Hematopoietic multipotent progenitor cell treated with erythropoietin and hydrocortisone succinate and interleukin-3 and kit ligand, for 15 days (in vitro differentiated cells): ENCODE measurements at places on chromosomes 3 and 15.

DNA sequence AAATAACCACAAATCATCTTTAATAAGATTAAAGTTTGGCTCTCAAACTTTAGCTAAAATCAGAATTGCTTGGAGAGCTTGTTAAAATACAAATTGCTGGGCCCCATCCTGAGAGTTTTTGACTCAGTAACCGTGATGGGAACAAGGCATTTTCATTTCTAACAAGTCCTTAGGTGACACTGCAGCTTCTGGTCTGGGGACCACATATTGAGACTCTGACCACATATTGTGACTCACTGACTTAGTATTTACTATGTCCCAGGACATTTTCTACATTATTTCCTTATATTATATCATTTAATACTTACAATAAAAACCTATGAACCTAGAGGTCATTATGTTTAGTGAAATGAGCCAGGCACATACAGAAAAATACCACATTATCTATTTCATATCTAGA, 164.5 kb downstream of the ZMAT3 start:
- DNase-seq: no peak

- DNase-seq: no peak
These were observed 18.9 kb downstream of the WNT5A start for GRCh38 chr3:55468251-55468650.

DNA sequence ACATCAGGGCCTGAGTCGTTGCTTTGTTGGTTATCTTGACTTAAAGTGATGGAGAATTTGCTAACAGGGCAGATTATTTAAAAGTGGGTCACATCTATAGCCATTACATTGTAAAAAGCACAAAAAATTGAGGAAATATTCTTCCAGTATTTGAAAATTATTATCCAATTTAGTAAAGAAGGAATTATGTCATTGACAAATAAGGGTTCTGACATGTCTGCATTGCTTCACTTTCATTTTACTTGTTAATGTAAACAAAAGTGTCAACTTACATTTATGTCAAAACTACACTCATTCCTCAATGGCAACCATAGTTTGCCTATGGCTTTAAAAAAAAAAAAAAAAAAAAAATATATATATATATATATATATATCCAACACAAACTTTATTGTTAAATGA, 3.4 kb upstream of the PARP14 start:
- no peak for DNase-seq

DNA sequence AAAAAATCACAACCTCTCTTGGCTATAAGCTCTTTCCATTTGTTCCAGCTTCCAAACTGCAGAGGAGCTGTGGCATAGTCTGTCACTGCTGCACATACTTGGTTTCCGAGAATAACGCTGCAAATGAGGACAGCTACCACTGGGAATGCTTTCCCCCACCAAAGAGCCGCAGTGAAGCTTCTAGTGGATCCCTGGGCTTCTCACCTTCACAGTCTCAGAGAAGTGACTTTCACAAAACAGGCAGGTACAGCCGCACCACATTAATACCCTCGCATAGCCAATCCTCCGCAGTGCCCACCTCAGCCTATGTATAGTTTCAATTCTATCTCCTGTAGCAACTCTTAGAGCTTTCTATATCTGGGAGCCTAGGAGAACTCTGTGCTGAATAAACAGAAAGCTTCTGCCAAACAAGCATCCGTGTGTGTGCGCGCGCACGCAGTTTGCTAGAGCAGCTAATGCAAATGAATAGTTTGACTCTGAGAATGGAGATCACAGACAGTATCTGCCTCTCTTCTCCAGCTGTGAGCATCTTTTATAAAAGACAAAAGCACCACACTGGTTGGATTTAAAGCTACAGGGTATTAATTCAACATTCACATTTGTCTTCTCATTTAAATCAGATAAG, 81.9 kb upstream of the PLXND1 start:
- no peak for DNase-seq

DNA sequence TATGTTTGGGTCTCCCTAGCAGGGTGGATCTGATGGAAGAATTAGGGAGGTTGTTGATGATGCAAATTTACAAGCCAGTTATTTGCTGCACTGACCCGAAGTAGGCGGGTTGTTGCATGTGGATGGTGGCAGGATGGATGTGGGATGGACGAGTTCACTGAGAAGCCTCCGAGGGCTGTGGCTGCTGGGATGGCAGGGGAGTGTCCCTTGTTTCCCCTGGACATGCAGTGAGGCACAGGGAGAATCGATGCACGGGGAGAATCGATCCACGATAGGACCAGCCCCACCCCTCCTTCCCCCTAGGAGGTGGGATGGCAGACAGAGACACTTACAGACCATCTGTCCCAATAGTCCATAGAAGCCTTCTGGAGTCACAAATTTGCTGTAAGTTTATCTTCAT, 31.0 kb upstream of the KLF13 start:
- no peak for DNase-seq

GRCh38 chr3:42653560-42654330, at the start of gene ZBTB47:
Gene ZBTB47, plus strand, starts transcription at chr3:42653697. Its CDS starts 4,659 bp downstream, at chr3:42658356.
- DNase-seq: no peak

- DNase-seq: no peak
These were observed 657.2 kb upstream of the ROBO1 start for GRCh38 chr3:80424951-80425350.

GRCh38 chr15:77944002-77944867, 133.3 kb downstream of the TBC1D2B start:
- DNase-seq: peak; percentile 67
